ENCODE measurements at places on chromosomes 12 and 14. TPM values are rescaled to one million over a fixed set of nuclear protein-coding genes. Genes with fewer than 3 reads are reported as not detected.

ZC2HC1C gene
- total RNA-seq, result 0.62 TPM

TSPAN19 gene
- total RNA-seq, result 0.73 TPM

SERPINA9 gene
- total RNA-seq, result not detected

STXBP6 gene
- total RNA-seq, result 8.6 TPM

TSPAN9 gene
- 14.5 TPM for total RNA-seq

LGR5 gene
- not detected for total RNA-seq

TMEM63C gene
- not detected for total RNA-seq

HSPB8 gene
- 20.0 TPM for total RNA-seq

USP44 gene
- 0.33 TPM for total RNA-seq

NID2 gene
- total RNA-seq, result 1.0 TPM

GLIPR1L2 gene
- 0.15 TPM for total RNA-seq

SLC10A1 gene
- not detected for total RNA-seq

SLC15A4 gene
- total RNA-seq, result 67.4 TPM

CCDC196 gene
- total RNA-seq, result not detected

NPFF gene
- total RNA-seq, result not detected

ESR2 gene
- 14.8 TPM for total RNA-seq

BIN2 gene
- not detected for total RNA-seq

NOVA1 gene
- not detected for total RNA-seq

PROX2 gene
- total RNA-seq, result not detected

C14orf132 gene
- total RNA-seq, result 3.0 TPM

AKAP6 gene
- 14.3 TPM for total RNA-seq

VRTN gene
- not detected for total RNA-seq

COL2A1 gene
- total RNA-seq, result 0.62 TPM

RFLNA gene
- total RNA-seq, result 1.1 TPM

ZNF26 gene
- 17.9 TPM for total RNA-seq

NOXRED1 gene
- total RNA-seq, result 1.4 TPM

CLEC4A gene
- total RNA-seq, result 0.31 TPM

CYP46A1 gene
- total RNA-seq, result 0.34 TPM

PRH2 gene
- not detected for total RNA-seq

E2F7 gene
- total RNA-seq, result 18.2 TPM

MGP gene
- not detected for total RNA-seq

PRICKLE1 gene
- 0.31 TPM for total RNA-seq

CCDC198 gene
- not detected for total RNA-seq

IGFBP6 gene
- 0.77 TPM for total RNA-seq

ZDHHC22 gene
- total RNA-seq, result not detected

RBP5 gene
- not detected for total RNA-seq

IL22 gene
- not detected for total RNA-seq

SNRPF gene
- 14.3 TPM for total RNA-seq
